ENCODE measurements at places on chromosomes 11 and 22.
A peak's percentile ranks its signal among the peaks of the same experiment; 100 is the strongest.

- no peak for DNase-seq
Observed at GRCh38 chr11:33387996-33388395, 130.8 kb downstream of the HIPK3 start.

DNA sequence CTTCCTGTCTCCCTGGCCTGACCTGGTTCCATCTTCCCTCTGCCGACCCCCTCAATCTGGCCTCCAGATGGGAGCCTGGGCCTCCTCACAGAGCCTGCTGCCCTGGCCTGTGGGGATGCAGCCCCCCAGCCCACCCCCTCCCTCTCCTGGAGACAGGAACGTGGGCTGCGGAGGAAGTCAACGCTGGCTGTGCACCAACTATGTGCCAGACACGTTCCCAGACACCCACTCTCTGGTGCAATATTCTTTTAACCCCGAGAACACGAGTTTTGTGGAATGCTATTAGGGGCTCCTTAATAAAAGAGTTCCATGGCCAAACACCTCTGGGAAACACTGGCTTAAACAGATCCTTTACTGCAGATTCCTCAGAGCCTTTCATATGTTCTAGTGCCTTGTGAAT is 15.9 kb downstream of the WNT11 start:
- no peak for DNase-seq

GRCh38 chr11:72534371-72535193 is 100.3 kb upstream of the CLPB start:
- DNase-seq: no peak

GRCh38 chr11:93034031-93034722 is 64.7 kb downstream of the MTNR1B start:
- DNase-seq: no peak

DNA sequence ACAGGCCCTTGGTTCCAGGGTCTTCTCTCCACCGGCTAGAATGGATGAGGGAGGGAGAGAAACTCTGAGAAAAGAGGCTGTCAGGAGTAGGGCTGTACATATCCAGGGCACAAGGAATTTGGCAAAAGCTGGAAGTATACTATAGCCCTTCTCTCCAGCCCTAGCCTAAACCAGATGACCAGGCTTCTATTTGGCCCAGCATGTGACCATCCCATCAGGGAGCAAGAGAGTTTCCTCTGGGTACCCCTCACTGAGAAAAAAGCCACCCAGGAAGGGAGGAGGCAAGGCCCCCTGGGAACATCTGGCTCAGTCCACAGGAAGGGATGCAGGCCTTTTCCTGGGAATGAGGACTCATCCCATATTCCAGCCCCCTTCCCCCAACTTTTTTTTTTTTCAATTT is 8.3 kb downstream of the CD44 start:
- DNase-seq: no peak

DNA sequence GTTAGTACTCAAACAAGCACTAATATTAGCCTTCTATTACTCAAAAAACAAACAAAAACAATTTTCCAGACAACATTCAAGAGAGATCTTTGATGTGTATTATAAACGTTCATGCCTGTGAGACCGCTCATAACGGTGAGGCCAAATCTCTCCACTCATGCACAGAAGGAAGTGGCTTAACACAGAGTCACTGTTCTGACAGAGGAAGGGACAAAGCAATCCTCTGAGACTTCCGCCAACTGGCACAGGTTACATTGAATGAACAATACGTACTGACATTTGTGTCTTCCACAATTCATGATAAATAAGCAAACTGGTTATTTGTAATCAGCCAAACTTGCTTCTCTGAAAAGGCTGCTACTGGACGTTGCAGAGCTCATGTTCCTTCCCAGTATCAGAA is 30.5 kb downstream of the CHKA start:
- peak; percentile 55 for DNase-seq

GRCh38 chr11:2210366-2211112 is 38.9 kb upstream of the TH start:
- no peak for DNase-seq

GRCh38 chr11:12862696-12863469 is 146.2 kb upstream of the RASSF10 start:
- DNase-seq: no peak

GRCh38 chr22:21719024-21719423 is 16.6 kb downstream of the YPEL1 start:
- no peak for DNase-seq

DNA sequence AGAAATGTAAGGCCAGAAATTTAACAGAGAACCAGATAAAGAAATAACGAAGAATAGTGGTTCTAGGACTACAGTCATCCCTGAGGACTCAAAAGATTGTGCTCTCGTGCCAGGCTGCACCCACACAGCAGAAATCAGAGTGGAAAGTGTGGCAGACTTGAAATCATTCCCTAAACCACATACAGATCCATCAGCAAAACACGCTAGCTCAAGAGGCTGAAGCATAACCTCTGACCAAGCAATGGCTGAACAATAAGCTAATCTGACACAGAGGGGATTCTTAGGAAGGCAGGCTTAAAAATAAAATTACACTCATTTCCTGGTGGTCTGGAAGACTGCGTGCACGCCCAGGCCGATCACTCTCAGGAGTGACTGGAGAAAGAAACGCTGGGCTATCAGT is 19.0 kb downstream of the NCF4 start:
- no peak for DNase-seq

- DNase-seq: no peak
Observed at GRCh38 chr11:126573325-126573978, 218.0 kb downstream of the ST3GAL4 start.

DNA sequence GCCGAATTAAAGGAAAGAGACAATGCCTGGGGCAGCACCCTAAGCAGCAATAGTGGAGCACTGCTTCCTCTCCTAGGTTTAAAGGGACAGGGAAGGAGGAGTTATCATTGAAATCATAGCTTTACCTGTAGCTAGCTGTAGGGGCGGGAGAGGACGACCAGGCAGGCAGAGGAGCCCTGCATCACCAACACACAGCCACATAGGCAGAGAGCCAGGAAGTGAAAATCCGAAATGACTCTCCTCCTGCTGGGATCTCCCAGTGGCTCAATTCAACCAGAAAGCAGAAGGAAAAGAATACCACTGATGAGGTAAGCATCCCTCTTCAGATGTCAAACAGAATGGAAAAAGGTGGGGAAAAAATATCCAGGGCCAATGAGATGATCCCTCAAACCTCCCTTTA is 20.4 kb downstream of the MRGPRX4 start:
- no peak for DNase-seq

DNA sequence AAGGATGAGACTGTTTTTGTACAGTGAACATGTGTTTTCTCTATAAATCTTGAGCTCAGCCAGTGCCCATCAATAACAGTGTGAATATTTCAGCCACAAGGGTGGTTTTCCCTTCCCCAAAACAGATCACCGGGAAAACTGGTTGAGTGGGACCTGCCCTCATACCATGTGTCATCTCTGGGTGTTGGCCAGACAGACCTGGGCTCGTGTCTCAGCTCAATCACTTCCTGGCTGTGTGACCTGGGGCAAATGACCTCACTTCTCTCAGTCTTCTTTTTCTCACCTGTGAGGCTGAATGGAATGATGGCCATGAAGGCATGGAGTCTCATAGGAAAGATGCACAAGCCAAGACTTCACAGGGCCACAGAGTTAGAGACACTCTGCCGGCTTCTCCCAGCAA is 74.7 kb downstream of the COMMD9 start:
- no peak for DNase-seq

- DNase-seq: no peak
Observed at GRCh38 chr22:36433318-36434231, 45.8 kb upstream of the MYH9 start.

- DNase-seq: no peak
Observed at GRCh38 chr11:9783986-9784385, 120.1 kb downstream of the SWAP70 start.

- DNase-seq: no peak
Observed at GRCh38 chr22:19917389-19918138, 24.0 kb upstream of the COMT start.

- no peak for DNase-seq
Observed at GRCh38 chr11:2913019-2913431, 16.2 kb downstream of the PHLDA2 start.

DNA sequence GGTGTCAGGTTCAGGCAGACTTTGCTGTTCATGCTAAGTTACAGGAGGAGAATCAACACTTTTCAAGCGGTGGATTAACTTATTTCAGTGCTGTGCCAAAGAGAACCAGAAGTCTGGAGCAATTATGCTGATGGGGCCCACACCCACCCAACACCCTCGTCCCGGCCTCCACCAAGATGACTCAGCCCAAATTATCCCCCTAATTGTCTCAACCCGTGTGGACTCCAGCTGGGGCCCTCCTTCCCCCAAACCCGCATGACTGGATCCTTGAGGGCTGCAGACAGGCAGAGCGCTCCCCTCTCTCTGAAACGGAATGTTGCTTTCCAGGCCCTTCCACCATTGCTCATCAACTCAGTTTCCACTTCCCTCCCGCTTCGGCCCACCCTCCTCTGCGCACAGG is 34.6 kb upstream of the MN1 start:
- DNase-seq: peak; percentile 9

Data from hematopoietic multipotent progenitor cell (in vitro differentiated cells).